ENCODE measurements at places on chromosomes 4 and X.

- DNase-seq = no peak
Measured at GRCh38 chrX:68177542-68177941, 255.8 kb downstream of the OPHN1 start.

- no peak for DNase-seq
Measured at GRCh38 chr4:86043755-86044592, 315.9 kb downstream of the MAPK10 start.

DNA sequence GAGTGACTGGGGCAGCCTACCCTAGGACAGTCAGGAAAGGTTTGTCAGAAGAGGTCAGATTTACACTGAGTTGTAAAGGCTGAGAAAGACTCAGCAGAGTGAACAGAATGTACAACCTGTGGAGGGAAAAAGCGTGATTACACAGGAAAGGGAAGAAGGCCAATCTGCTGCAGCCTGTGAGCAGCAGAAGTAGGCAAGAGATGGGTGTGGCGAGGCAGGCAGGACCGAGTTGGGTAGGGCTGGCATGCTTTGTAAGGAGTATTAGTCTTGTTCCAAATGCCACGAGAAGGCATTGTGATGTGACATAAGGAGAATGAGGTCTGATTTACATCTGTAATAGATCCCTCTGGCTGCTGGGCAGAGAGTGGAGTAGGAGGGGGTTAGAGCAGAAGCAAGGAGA, 12.6 kb downstream of the SGMS2 start:
- no peak for DNase-seq

GRCh38 chr4:4637710-4638109, 95.9 kb upstream of the STX18 start:
- DNase-seq = no peak

DNA sequence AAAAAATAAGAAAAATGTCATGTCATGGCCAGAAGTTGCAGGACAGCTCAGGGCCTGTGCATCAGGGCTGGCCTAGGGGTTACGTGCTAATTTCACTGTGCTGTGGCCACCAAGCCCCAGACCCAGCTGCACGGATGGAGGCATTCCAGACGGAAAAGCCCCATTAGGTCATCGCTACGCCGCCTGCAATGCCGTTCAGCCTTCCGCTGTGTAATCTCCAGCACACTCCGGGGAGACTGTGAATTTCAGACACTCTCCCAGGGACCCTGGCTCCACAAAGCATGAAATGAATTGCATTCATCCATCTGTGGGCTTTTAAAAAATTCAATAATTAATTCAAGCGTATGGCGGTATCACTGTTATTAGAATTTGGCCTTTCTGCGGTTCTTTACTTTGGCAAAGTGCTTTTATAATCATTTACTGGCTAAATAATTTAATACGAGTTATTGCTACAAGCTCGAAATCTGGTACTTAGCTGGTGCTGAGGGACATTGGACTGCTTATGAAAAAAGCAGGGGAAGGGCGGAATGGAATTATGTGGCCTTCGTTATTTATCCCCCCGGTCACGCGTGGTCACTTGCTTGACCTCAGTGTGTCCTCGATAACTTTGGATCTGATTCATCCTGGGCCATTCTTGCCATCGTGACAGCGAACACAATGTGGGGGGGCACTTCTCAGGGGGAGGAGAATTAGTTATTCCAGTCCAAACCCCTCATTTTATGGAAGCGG, 9.0 kb upstream of the NSG1 start:
- no peak for DNase-seq

Data from cortex of kidney (tissue), 1 donor.